Upper lobe of left lung (tissue), 6 donors: ENCODE measurements at places on chromosomes 16 and 17. TPM values are rescaled to one million over a fixed set of nuclear protein-coding genes. Genes with fewer than 3 reads are reported as not detected.

DNA sequence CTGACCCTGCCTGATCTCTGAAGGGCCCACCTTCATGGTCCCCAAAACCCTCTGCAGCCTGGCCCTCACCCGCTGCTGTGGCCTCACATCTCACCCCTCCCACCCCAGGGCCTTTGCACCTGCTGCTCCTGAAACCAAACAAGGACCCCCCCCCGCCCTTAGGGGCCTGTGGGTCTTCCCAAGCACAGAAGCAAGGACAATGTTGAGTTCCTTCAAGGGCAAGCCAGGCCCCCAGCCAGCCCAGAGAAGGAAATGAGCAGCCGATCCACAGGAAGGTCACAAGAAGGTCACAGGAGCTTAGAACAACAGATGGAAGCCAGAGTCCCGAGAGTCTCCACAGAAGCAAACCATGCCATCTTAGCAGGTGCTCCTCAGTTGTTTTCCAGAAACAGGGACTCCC lies 493 bp upstream of the PDE6G start:
- no peak overlapping the region for H3K27ac ChIP-seq
- no peaks in the 10 kb centered on the region for H3K4me1 ChIP-seq
- H3K36me3 ChIP-seq = no peaks in the 10 kb centered on the region
- no peaks in the 10 kb centered on the region for H3K27me3 ChIP-seq

DNA sequence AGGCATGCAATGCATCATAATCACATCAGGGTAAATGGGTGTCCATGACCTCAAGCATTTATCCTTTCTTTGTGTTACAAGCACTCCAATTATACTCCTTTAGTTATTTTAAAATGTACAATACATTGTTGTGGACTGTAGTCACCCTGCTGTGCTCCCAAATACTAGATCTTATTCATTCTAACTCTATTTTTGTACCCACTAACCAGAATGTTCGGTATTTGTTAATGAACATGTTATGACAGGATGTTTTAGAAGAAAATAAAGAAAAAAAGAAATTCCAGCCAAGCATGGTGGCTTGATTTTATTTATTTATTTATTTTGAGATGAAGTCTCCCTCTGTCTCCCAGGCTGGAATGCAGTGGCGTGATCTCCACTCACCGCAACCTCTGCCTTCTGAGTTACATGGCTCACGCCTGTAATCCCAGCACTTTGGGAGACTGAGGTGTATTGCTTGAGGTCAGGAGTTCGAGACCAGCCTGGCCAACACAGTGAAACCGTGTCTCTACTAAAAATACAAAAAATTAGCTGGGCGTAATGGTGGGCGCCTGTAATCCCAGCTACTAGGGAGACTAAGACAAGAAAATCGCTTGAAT lies 1.8 kb upstream of the NDE1 start:
- H3K4me3 ChIP-seq = no peak overlapping the region
- H3K27ac ChIP-seq = no peak overlapping the region
- peaks cover 4% of the 10 kb centered on the region for H3K36me3 ChIP-seq
- DNase-seq = no peak
- no peaks in the 10 kb centered on the region for H3K27me3 ChIP-seq

DNA sequence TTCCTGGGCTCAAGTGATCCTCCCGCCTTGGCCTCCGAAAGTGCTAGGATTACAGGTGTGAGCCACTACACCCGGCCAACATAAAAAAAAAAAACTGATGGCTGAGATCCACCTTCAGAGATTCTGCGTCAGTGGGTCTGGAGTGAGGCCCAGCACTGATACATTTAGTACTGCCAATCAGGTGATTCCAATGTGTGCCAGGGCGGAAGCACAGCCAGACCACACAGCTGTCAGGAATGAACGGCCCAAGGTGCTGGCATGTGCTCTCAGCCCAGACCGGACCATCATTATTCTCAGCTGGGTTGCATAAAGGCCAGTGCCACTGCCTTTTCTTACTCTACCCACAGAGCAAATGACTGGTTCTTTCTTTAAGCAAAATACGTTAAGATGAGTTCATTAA lies 1.2 kb upstream of the BCO1 start:
- H3K27me3 ChIP-seq = no peaks in the 10 kb centered on the region
- H3K36me3 ChIP-seq = no peaks in the 10 kb centered on the region
- no peak overlapping the region for H3K27ac ChIP-seq
- no peak for DNase-seq
- peaks cover 4% of the 10 kb centered on the region for H3K4me1 ChIP-seq
- H3K4me3 ChIP-seq = no peak overlapping the region

- no peaks in the 10 kb centered on the region for H3K27me3 ChIP-seq
- DNase-seq = peak; percentile 59
- peaks cover 8% of the 10 kb centered on the region for H3K4me1 ChIP-seq
- no peak overlapping the region for H3K4me3 ChIP-seq
- no peak overlapping the region for H3K27ac ChIP-seq
- H3K36me3 ChIP-seq = no peaks in the 10 kb centered on the region
Measured at GRCh38 chr17:83007504-83008185, 71.8 kb upstream of the METRNL start.

MBTPS1 gene
- total RNA-seq = 107 TPM
